Midbrain (tissue), 1 donor: ENCODE measurements at places on chromosomes 1 and 21.
A peak's percentile ranks its signal among the peaks of the same experiment; 100 is the strongest.

- peak; percentile 22 for DNase-seq
These were observed 235.9 kb downstream of the FAM72C start for GRCh38 chr1:143735764-143736461.

- no peak for DNase-seq
These were observed 24.1 kb upstream of the ALDH4A1 start for GRCh38 chr1:18926315-18927081.

GRCh38 chr1:19208710-19209438, 1.2 kb downstream of the UBR4 start:
- DNase-seq = no peak

DNA sequence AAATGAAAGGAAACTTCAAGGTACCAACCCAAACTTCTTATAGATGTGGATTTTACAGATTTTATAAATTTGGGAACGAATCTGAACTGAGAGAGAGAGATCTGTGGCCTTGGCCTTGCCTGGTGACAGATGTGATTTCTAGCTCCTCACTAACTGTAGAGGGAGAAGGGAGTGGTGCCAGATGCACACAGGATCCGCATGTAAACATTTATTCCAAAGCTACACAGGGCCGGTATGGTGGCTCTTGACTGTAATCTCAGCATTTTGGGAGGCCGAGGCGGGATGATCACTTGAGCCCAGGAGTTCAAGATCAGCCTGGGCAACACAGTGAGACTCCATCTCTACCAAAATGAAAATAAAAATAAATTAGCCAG, 77.1 kb downstream of the PGBD5 start:
- no peak for DNase-seq

DNA sequence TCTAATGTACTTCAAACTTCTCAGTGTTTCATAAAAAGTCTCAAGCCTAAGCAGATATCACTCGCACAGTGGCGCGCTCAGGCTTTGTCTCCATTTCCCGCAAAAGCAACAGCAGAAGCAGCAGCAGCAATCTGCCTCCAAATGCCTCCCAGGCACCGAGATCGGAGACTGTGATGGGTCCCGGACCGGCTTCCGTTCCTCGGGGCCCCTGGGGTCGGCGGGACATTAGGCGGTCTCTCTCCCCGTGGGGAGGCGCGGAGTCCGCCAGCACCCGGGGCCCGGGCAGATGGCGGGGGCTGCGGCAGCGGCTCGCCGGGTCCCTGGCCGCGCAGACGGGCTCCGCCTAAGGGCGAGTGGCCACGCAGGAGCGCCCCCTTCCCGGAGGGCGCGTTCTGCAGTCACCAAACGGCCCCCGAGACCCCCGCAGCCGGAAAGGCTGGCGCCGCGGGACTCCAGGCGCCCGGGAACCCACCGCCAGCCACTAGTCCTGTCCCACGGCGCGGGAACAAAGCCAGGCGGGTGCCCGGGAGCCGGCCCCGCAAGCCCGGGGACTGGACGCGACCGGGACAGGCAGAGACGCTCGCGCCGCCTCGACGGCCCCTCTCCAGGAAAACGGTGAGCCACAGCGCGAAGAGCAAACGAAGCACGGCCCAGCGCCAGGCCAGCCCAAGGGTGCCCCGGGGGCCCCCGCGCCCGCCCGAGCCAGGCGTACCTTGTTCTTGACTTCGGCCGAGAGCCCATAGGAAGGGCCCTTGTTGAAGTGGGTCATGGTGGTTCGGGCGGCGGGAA, 590 bp downstream of the CNN3 start:
- DNase-seq = peak; percentile 67

DNA sequence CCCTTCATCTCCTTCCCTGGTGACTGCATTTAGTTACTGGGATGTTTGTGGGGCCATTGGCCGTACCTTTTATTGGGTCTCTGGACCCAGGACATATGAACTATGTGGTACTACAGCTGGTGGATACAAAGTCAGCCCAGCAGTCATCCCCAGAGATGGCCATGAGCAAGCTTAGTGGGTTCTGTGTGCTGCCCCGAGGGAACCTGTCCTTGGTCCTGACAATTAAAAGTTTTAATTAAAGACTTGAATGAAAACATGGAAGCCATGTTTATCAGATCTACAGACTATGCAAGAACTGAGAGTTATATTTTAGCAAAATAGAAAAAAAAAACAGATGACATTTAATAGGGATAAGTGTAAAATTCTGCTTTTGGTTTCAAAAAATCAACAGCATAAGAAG, 2.8 kb upstream of the NES start:
- DNase-seq = no peak

DNA sequence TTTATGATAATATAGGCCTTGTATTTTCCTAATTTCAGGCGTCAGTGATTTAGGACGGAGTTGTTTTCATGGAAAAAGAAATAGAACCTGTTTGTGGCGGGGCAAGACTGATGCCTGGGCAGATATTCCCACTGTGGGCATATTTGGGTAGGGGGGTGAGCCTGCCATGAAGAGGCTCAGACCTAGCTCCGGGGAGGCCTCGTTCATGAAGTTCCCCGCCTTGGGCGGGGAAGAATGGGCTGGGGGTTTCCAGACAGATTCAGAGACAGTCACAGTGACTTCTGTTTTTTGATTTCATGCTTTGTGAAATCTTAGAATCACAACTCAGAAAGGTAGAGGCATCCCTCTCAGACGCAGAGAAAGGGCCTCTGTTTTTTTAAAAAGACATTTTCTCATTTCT, 36.1 kb downstream of the RUNX3 start:
- no peak for DNase-seq

DNA sequence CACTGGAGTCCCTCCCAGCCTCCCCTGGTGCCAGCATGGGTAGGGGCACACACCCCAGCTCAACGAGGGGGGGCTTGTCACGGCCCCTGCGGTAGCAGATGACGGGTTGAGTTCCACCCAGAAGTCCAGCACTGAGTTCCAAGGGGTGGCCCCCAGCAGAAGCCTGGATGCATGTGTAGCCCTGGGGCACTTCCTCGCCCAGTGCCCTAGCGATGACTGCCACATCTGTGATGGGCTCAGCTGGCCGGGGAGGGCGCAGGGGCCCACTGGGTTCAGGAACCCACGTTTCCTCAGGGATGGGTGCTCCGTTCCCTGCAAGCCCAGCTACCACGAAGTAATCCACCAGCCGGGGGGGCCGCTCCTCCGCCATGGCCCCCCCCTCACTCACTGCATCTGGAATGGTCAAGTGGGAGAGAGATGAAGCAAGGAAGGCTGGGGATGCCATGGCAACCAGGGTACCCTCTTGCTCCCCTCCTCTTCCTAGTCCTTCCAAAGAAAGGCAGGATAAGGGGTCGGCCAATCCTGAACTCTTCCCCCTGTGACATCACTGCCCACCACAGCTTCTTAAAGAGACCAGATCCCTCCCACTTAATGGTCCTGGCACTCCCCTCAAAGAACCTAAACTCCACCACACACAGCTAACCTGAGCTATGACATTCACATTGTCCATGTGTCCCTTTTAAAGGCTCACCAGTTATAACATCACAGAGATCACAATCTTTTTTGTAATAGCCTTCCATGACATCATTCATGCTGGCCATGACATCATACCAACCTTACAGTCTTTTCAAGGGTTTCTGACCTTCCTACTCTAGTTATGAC, 2.3 kb downstream of the DENND4B start:
- no peak for DNase-seq

- no peak for DNase-seq
These were observed 122.3 kb downstream of the ZMYM4 start for GRCh38 chr1:35390600-35391494.

DNA sequence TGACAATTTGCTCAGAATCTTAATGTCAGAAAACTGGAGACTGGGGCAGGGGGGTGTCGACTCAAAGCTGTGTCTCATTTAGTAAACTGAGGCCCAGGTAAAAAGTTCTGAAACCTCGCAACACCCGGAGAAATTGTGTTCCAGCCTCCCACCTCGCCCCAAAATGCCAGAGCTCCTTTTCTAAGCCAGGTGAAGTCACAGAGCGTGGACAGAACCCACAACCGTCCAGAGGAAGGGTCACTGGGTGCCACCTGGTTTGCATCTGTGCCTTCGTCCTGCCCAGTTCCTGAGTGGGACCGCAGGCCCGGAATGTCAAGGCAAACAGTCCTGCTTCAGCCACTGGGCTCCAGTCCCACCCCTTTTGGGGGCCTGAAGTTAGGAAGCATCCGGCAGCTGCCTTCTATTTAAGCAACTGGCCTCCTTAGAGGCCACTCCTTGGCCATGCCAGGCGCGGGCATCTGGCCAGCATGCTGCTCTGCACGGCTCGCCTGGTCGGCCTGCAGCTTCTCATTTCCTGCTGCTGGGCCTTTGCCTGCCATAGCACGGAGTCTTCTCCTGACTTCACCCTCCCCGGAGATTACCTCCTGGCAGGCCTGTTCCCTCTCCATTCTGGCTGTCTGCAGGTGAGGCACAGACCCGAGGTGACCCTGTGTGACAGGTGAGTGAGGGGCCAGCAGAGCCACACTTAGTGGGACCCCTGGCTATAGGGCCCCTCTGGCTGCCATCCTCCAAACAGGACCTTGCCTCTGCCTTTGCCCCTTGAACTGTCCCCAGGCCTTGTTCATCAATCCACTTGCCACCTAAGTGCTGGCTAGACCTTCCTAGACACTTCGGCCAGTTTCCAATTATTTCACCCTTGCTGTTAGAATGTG, at the start of gene TAS1R1:
TSS of gene TAS1R1 (plus strand) at position 401 of the 872 bp plus-strand sequence. CDS start at position 468, 67 bp downstream.
- no peak for DNase-seq

GRCh38 chr1:180863158-180863775, 49.4 kb upstream of the KIAA1614 start:
- peak; percentile 79 for DNase-seq

- no peak for DNase-seq
These were observed 15.1 kb upstream of the PODN start for GRCh38 chr1:53046930-53047329.

DNA sequence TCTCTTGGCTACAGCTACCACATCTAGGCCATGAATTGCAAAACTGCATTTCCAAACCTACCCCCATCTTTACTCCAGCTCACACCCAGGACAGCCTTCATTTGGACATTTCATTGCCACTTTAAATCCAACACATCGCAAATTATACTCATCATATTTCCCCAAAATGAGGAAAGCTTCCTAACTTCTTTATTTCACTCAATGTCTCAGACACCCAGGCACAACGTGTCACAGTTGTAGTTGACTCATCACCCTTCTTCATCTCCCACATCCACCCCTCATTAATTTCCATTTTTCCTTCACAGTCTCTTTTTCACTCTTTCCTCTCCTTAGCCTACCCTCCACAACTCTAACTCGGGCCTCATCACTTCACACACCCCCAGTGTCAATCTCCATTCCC, 6.7 kb downstream of the OTUD7B start:
- no peak for DNase-seq

- DNase-seq = no peak
These were observed 11.5 kb downstream of the MCOLN2 start for GRCh38 chr1:84985365-84985764.

GRCh38 chr1:209989525-209989924, 51.5 kb downstream of the SYT14 start:
- no peak for DNase-seq

- no peak for DNase-seq
These were observed 214.5 kb downstream of the TBX15 start for GRCh38 chr1:118773656-118774055.

DNA sequence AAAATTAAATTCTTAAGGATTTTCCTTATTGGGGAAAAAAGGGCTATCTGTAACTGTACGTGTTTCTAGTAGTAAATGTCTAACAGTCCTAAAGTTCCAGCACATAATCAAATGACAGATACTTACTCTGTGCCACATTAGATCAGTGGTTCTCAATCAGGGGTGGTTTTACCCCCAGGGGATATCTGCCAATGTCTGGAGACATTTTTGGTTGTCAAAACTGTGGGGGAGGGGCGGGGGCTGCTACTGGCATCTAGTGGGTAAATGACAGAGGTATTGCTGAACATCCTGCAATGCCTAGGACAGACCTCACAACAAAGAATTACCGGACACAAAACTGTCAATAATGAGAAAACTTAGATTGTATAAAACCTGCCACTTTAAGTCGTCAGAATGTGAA, 33.4 kb upstream of the PTPRC start:
- DNase-seq = no peak

DNA sequence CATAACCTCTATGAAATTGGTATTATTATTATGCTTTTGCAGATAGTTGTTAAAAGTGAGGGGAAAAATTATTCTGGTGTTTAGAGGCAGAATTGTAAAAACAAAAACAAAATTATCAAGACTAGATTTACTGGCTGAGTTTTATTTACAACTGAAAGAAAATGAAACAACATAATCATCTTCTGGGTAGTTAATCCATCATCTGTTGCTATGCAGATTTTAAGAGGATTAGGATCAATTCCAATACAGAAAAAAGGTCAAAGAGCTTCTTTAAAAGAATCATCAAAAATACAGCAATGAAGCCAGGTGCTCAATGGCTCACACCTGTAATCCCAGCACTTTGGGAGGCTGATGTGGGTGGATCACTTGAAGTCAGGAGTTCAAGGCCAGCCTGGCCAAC, 8.3 kb downstream of the GOLT1A start:
- DNase-seq = no peak

GRCh38 chr1:212783976-212784375, 7.6 kb downstream of the NSL1 start:
- DNase-seq = no peak

- no peak for DNase-seq
These were observed 13.3 kb downstream of the KAZN start for GRCh38 chr1:14611792-14612191.

DNA sequence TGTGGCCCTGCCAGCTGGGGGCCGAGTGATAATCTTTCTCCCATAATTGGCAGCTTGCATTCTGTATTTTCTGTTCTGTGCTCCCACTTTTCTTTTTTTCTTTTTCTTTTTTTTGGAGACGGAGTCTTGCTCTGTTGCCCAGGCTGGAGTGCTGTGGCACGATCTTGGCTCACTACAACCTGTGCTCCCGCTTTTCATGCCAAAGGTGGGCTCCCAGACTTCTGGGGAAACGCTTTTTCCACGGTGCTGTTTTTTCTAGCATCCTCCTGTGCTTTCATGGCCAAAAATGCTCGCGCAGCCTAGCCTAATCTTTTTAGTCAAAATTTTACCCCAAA, 585 bp upstream of the AHCTF1 start:
- no peak for DNase-seq

DNA sequence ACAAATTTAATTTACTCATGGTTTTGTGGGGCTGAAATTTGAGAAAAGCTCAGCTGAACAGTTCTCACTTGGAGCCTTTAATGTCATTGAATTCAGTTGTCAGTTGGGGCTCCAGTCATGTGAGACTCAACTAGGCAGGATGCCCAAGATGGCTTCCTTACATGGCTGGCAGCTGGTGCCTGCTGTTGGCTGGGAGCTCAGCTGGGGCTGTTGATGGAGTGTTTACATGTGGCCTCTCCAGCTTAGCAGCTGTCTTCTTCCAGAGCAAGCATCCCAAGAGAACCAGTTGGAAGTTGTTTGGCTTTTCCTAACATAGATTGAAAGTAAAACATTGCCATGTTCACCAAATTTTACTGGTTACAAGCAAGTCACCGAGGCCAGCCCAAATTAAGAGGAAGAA, 81.8 kb upstream of the KCNA3 start:
- peak; percentile 79 for DNase-seq

- DNase-seq = no peak
These were observed 7.0 kb downstream of the GPR3 start for GRCh38 chr1:27399251-27400025.
